ENCODE measurements at places on chromosomes 13 and 19.

GRCh38 chr19:10404888-10405820 is 1.8 kb upstream of the CDC37 start:
- DNase-seq, result no peak

DNA sequence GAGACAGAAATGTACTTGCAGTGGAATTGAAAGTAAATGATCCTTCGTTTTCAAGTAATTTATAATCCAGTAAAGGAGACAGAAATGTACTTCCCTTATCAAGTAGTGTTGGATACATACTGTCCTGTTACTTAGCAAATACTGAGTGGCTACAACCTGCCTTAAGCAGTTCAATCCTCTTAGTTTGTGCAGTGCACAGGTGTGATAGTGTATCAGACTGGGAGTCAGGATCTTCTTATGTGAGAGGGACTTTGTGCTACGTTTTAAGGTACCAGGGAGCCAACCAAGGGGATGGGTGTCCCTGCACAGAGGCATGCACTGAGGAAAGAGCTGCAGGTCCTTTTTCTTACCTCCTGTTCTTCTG is 111.1 kb downstream of the DNAJC3 start:
- no peak for DNase-seq

DNA sequence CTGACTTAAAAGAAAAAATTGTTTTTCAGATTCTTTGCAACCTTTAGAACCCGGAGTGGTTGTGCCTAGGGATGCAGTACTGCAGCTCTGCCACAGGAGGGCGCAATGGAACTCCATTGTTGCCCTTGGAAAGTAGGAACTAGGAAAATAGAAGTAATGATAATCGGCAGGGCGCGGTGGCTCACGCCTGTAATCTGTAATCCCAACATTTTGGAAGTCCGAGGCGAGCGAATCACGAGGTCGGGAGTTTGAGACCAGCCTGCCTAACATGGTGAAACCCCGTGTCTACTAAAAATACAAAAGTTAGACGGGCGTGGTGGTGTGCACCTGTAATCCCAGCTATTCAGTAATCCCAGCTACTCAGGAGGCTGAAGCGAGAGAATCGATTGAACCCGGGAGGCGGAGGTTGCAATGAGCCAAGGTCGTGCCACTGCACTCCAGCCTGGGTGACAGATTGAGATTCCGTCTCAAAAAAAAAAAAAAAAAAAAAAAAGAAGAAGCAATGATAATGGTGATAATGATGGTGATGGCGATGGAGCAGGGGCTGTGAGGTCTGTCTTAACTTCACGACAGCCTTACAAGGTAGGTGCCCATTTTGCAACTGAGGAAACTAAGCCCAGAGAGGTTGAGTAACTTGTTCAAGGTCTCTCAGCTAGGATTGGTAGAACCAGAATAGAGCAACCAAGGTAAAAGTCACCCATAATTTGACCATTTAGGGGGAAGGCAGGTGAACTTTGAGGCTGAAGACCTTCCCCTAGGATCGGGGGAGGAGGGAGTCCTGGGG is 5.5 kb upstream of the ADAMTS10 start:
- DNase-seq, result no peak

- no peak for DNase-seq
These were observed at the start of gene C2CD4C for GRCh38 chr19:408902-409515. Gene C2CD4C, minus strand, starts transcription at chr19:409147. Its CDS starts 786 bp downstream, at chr19:408361.
